ENCODE measurements at places on chromosomes 6 and 20.

GRCh38 chr6:145749632-145750031 is 14.3 kb upstream of the EPM2A start:
- DNase-seq: no peak

DNA sequence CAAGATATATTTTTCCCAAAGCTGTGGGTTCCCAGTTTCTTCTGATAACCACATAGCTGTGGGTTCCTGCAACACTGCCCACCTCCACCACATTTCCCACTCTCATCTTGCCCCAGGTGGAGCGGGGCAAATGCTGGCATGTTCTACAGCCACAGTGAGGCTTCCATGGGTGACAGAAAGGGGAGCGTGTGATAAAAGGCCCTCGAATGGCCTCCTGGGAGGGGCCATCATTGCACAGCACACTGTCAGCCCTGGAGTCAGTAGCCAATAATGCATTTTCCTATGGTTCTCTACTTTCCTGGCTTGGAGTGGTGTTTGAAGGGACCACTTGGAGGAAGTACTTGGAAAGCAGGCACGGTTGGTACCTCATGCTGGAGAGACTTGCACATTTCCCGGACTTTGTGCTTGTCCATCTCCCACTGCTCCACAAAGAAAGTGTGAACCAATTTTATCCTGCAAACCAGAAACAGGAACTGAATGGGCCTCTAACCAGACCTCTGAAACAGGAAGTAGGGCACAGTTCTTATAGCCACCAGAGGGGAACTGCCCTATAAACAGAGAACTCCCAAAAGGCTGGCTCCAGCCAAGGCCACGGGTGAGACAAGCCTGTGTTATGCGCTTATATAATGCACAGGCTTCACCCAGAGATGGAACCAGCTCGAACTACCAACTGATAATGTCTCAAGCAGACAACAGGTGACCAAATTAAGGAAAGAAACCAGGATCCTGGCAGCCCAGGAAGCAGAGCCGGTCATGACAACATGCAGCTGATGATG is 8.6 kb downstream of the MAP3K5 start:
- DNase-seq: no peak

- no peak for DNase-seq
Measured at GRCh38 chr6:170485159-170485558, 67.9 kb downstream of the PSMB1 start.

- DNase-seq: no peak
Measured at GRCh38 chr6:1561355-1561754, 48.4 kb upstream of the FOXC1 start.

GRCh38 chr20:57291003-57291402 is 24.6 kb upstream of the BMP7 start:
- DNase-seq: peak; percentile 2

All from NCI-H69 (cell line).